Activated CD8-positive, alpha-beta T cell treated with anti-CD3 and anti-CD28 coated beads for 36 hours (primary cell): ENCODE measurements at places on chromosomes 3 and 15. TPM values are rescaled to one million over a fixed set of nuclear protein-coding genes. Genes with fewer than 3 reads are reported as not detected.

DNA sequence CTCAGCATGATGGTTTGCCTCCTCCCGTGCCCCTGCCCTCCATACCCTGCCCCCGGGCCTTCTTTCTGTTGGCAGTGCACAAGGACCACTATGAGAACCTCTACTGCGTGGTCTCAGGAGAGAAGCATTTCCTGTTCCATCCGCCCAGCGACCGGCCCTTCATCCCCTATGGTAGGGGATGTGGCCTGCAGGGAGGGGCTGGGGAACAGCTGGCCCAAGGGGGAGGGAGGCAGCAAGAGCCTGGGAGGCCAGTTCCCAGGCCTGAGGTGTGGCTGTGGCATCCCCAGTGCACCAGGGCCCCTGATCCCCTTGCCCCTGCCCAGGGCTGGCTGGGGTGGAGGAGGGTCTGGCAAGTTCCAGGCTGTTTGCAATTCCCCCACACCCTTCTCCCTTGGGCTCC lies 2.6 kb upstream of the PLA2G4B start:
- no peaks in the 10 kb centered on the region for H3K36me3 ChIP-seq
- no peak overlapping the region for H3K4me3 ChIP-seq
- H3K27ac ChIP-seq, result no peak overlapping the region

DNA sequence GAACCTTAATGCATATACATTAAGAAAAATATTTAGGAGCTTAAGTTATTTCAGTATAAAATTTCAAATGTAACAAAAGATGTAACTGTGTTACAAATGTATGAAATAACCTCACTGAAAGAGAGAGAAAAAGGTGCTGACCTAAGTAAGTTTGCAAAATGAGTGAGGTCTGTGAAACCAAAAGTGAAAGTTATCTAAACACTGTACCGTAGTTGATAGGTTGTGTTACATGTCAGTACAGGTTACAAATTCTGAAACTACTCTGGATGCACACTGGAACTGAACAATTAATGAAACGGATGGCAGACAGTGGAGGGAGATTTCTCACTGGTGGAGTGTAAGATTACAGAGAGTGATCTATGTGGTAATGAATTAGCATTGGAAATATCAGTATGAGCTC lies 420.7 kb downstream of the ZNF385D start:
- H3K36me3 ChIP-seq, result no peaks in the 10 kb centered on the region
- no peaks in the 10 kb centered on the region for H3K27me3 ChIP-seq
- H3K4me3 ChIP-seq, result no peak overlapping the region
- no peak overlapping the region for H3K27ac ChIP-seq

Gene RPS17
- total RNA-seq, result 3,069 TPM

- DNase-seq, result no peak
- no peak overlapping the region for H3K4me3 ChIP-seq
- no peaks in the 10 kb centered on the region for H3K27me3 ChIP-seq
- H3K27ac ChIP-seq, result no peak overlapping the region
These were observed 900.5 kb downstream of the EPHA3 start for GRCh38 chr3:90007778-90008499.

Gene GOLGA8H
- 0.31 TPM for total RNA-seq

Gene ANKRD63
- not detected for total RNA-seq

- no peaks in the 10 kb centered on the region for H3K36me3 ChIP-seq
- no peak overlapping the region for H3K4me3 ChIP-seq
- no peaks in the 10 kb centered on the region for H3K4me1 ChIP-seq
- H3K27ac ChIP-seq, result no peak overlapping the region
- H3K27me3 ChIP-seq, result peaks cover 3% of the 10 kb centered on the region
These were observed 62.1 kb upstream of the ABHD2 start for GRCh38 chr15:89026167-89026566.

- H3K4me1 ChIP-seq, result peaks cover 10% of the 10 kb centered on the region
- DNase-seq, result peak; percentile 47
- no peak overlapping the region for H3K4me3 ChIP-seq
- peaks cover 14% of the 10 kb centered on the region for H3K27me3 ChIP-seq
These were observed 34.0 kb upstream of the CCK start for GRCh38 chr3:42300013-42300412.

DNA sequence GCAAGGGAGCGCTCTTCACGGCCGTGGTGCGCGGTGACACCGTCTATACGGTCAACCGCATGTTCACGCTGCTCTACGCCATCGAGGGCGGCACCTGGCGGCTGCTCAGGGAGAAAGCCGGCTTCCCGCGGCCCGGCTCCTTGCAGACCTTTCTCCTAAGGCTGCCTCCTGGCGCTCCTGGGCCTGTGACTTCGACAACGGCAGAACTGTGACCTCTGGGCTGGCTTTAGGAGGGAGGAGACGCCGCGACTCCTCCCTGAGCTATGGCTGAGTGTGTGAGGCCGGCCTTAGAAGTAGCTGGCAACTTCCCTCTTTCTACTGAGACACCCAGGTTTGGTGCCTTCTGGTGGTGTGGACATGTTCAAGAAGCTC lies 1.4 kb downstream of the KBTBD13 start:
- H3K27ac ChIP-seq, result no peak overlapping the region
- H3K4me1 ChIP-seq, result peaks cover 21% of the 10 kb centered on the region

DNA sequence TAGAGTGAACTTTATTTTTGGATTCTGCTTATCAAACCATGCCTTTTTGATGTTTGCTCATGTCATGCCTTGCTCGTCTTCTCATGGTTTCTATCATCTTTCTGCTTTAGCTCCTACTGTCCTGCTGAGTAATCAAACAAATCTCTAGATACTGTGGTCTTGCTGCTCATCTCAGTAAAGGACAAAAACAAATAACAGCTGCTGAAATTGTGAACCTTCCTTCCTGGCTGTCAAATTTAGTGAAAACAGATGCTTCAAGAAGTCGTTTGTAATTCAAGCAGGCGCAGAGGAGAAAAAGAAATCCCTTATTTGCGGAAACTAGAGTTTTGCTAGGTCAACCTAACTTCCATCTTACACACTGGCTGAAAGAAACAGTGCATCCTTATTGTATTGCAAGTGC lies 616.1 kb upstream of the ALCAM start:
- no peak overlapping the region for H3K4me3 ChIP-seq
- H3K27ac ChIP-seq, result no peak overlapping the region
- no peaks in the 10 kb centered on the region for H3K36me3 ChIP-seq
- no peak for DNase-seq
- no peaks in the 10 kb centered on the region for H3K27me3 ChIP-seq

DNA sequence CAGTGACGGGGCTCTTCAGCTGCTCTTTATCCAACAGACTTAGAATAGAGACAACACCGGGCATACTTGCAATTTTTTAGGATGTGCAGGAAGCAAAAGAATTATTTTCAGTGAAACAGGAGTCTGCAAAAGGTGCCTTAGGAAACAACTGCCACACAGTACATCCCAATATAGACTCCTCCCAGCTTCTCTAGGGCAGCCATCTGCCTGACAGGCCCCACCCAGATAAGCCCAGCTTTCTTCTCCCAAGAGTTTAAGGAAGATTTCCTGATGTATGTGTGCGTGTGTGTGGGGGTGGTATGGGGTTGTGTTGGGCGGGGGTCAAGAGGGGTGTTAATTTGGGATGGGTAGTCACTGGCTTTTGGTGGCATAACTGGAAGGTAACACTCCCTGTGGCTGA lies 21.5 kb downstream of the MAP2K1 start:
- no peak for DNase-seq
- peaks cover 82% of the 10 kb centered on the region for H3K4me1 ChIP-seq
- no peaks in the 10 kb centered on the region for H3K27me3 ChIP-seq
- H3K27ac ChIP-seq, result no peak overlapping the region
- H3K36me3 ChIP-seq, result peaks cover 34% of the 10 kb centered on the region

DNA sequence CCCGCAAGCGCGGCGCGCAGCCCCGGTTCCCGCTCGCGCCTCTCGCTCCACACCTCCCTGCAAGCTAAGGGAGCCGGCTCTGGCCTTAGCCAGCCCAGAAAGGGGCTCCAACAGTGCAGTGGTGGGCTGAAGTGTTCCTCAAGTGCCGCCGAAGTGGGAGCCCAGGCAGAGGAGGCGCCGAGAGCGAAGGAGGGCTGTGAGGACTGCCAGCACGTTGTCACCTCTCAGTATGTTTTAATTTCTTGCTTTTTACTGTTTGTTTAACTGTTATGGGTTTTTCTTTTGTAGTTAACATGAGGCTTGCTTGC lies 1525.7 kb downstream of the SI start:
- no peaks in the 10 kb centered on the region for H3K36me3 ChIP-seq
- DNase-seq, result no peak
- no peaks in the 10 kb centered on the region for H3K4me1 ChIP-seq
- no peak overlapping the region for H3K27ac ChIP-seq
- H3K4me3 ChIP-seq, result no peak overlapping the region

- peak overlapping the region; percentile 90 for H3K4me3 ChIP-seq
- peak overlapping the region; percentile 79 for H3K27ac ChIP-seq
- peaks cover 46% of the 10 kb centered on the region for H3K36me3 ChIP-seq
These were observed 1.9 kb downstream of the CCDC12 start for GRCh38 chr3:46974421-46975171.

Gene MUSTN1
- total RNA-seq, result not detected

Gene UBE3A
- total RNA-seq, result 110 TPM

Gene ATP13A4
- 3.5 TPM for total RNA-seq

Gene RBMS3
- 2.3 TPM for total RNA-seq

Gene PATL2
- total RNA-seq, result 17.8 TPM

DNA sequence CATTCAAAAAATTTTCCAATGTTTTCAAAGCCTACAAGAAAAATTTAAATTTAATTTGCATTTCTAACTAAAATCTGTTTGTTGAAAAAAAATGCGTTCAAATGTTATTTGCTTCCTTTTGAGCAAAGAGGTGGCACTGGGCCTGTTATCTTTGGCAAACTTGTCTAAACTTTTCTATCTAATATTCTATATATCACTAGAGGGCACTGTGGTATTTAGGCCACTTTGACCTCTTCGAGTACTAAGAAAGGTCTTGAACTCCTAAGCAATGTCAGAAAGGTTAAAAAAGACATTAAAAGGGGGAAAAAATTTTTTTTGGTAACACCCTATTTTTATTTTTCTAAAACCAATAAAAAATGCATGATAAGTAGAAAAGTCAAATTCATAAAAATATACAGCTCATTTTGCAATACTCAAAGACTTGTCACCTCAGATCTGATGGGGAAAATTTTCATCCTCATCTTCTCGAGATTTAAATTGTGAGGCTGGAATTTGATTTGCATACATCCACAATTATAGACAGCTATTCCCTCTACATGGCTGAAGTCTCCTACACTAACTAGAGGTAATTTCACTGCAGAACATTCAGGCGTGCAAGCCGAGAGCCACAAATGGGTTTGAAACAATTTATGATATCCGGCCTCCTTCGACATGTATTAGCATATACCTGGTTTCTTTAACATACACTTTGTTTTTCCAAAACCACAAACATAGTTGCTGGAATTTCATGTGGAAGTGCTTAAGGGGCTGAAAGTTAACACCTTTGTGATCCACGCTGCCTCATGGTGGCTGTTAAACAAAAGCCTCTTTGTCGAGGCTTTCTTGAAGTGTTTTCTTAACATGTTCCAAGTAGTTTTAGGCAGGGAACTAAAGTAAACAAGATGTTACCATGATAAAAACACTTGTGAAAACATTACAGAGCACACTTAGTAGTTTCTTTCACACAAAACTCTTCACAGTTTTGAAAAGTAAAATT lies 576.4 kb downstream of the FOXP1 start:
- DNase-seq, result no peak
- H3K36me3 ChIP-seq, result peaks cover 48% of the 10 kb centered on the region
- peak overlapping the region; percentile 93 for H3K27ac ChIP-seq
- peaks cover 73% of the 10 kb centered on the region for H3K4me1 ChIP-seq
- H3K4me3 ChIP-seq, result no peak overlapping the region

- H3K27me3 ChIP-seq, result peaks cover 2% of the 10 kb centered on the region
- DNase-seq, result no peak
- H3K36me3 ChIP-seq, result no peaks in the 10 kb centered on the region
These were observed 23.5 kb upstream of the LRRFIP2 start for GRCh38 chr3:37197810-37198371.

GRCh38 chr3:194184265-194184751 lies 48.4 kb downstream of the HES1 start:
- DNase-seq, result no peak
- no peak overlapping the region for H3K4me3 ChIP-seq
- no peak overlapping the region for H3K27ac ChIP-seq
- H3K4me1 ChIP-seq, result no peaks in the 10 kb centered on the region
- H3K27me3 ChIP-seq, result no peaks in the 10 kb centered on the region

DNA sequence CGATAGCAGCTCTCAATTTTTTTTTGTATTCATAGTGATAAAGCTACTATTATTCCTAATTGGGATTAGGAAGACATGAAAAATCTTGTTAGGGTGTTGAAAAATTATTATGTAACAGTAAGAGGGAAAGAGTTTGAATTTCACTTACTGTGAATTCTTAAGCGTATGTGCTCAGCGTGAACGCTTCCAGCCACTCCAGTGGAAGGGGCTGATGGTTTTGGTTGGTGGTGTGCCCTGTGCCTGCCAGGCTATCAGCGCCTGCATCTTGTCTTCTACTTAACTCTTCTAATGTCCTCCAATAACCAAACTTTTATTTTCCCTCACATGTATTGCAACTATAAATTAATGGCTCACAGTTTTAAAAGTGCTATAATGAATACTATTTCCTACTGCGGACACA lies 22.5 kb downstream of the CDIN1 start:
- no peaks in the 10 kb centered on the region for H3K27me3 ChIP-seq
- H3K27ac ChIP-seq, result no peak overlapping the region
- H3K36me3 ChIP-seq, result peaks cover 5% of the 10 kb centered on the region
- no peak for DNase-seq
- H3K4me3 ChIP-seq, result no peak overlapping the region
- peaks cover 9% of the 10 kb centered on the region for H3K4me1 ChIP-seq

Gene SAMD7
- not detected for total RNA-seq

DNA sequence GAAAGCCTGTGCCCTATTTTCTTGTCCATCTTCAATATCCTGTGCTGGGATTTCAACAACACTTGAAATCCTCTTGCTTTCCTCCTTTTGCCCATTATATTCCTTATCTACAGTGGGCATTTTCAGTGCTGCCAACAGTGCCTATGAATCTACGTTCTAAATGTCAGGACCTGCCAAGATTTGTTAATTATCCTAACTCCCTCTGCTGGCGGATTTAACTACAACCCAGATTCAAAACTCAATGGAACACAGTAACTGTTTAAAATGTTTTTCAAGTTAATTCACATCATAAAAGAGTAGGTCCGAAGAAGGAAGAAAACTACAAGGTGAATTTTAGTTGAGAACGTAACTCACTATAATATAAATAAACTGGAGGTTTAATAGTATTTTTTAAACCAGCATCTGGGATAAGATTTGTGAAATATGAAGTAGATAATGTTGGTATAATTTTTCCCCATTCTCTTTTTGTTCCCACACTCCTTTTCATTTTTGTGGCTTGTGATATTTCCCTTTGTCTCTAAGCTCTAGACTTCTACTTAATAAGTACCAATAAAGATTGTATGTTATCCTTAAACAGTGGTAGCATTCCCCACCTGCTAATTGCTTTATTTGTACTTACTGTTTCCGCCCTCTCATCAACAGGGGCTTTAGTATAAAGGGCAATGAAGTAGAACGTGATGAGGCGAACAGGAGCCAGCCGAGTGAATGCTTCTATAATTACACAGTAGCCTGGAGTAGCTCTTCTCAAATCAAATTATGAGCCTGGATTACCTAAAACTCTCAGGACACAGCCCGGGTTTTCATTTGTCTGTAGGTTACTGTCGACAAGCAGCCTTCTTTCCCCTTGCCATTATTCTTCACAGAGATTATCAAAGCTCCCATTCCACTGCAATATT lies 302.5 kb upstream of the ATP11B start:
- no peaks in the 10 kb centered on the region for H3K4me1 ChIP-seq
- DNase-seq, result no peak
- H3K4me3 ChIP-seq, result no peak overlapping the region
- no peak overlapping the region for H3K27ac ChIP-seq
- H3K27me3 ChIP-seq, result peaks cover 1% of the 10 kb centered on the region
- no peaks in the 10 kb centered on the region for H3K36me3 ChIP-seq

Gene ALDH1A2
- 0.47 TPM for total RNA-seq

Gene ITPKA
- total RNA-seq, result 4.7 TPM

Gene PEAK1
- total RNA-seq, result 36.1 TPM

Gene SLC12A1
- total RNA-seq, result not detected

Gene PPCDC
- total RNA-seq, result 26.6 TPM
